NCI-H1417 (cell line): ENCODE measurements at places on chromosomes 3 and 15.

GRCh38 chr3:13045904-13046568, 27.2 kb downstream of the IQSEC1 start:
- no peak for DNase-seq

DNA sequence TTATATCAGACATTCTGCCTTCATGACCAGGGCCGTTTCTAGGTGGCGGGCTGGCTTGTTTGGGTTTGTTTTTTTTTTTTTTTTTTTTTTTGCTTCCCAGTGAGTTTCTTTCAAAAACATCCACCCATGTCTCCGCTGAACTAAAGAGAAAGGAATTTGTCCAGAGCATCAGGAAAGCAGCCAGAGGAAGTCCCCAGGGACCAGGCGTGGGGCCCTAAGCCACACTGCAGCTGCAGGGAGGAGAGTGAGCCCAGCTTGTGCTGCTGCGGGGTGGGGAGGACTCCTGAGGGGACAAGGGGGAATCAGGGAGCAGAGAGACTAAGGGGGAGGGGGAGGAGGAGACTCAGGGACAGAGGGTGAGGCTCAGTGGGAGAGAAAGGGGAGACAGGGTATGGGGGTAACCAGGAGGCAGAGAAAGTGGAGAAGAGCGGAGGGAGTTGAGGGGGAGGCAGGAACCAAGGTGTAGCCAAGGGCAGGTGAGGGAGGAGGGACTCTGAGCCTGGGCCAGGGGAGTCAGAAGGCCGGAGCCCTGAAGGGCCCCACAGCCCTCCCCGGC, 49.5 kb downstream of the CYP11A1 start:
- peak; percentile 87 for DNase-seq

DNA sequence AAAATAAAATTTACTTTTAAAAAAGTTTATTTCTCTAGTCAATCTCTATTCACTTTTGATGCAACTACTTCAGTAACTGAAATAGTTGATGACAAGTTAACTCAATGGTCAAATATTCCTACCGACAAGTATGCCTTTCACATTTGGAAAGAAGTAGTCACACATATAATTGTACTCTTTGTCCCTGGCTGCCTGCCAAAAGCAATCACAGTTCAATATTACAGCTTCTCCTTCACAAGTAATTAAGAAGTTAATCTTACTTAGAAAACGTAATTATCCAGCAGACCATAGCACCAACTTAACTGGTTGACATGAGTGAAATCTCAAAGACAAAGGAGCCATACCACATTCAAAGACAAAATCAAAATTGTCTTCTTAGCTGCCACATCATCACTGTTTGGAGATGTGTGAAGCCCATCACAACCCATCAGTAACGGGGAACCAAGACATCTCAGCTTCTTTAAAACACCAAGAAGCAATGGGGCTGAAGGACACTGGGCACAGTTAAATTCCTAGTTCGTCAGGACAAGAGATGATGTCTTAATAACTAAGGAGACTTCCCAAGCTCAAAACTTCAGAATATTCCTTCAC, 86.1 kb downstream of the PLCH1 start:
- DNase-seq, result no peak

DNA sequence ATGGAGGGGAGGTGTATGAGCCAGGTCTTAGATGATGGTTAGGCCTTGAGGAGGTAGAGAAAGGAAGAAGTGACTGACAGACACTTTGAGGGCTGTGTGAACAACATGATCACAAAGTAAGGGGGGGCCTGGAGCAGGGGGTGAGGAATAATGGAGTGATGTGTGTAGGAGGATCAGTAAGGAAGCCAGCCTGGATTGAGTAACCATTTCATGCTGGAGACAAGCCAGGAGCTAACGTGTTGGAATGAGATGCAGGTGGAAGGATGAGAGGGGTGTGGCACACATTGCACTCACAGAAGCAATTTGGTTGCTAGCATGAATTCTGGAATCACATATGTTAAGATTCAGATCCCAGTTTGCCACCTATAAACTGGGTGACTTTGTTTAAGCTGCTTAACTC, 65.5 kb downstream of the BBX start:
- no peak for DNase-seq
